Activated CD4-positive, alpha-beta memory T cell treated with anti-CD3 and anti-CD28 coated beads, Interleukin-2, amount 10 ng/mL, durations not matched to agents 7 days and 5 days (primary cell): ENCODE measurements at places on chromosomes 4 and X.

DNA sequence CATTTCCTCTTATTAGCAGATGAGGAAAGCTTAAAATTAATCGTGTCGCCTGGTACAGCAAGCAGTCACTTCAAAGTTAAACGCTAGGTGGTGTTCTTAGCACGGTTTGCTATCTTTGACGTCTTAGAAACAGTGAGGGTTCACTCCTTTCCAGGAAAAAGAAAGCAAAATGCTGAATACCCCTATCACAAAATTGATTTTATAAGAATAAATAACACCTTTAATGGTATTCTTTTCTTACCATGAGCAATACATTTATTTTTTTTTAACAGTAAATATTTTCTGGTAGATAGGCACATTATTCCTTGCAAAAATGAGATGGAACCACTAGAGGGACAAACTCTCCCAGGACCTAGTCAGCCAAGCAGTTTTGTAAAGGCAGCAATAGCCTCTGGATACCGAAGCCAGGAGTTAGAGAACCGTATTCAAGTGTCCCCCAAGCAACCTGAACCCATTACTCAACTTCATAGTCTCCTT lies 153.9 kb downstream of the KDR start:
- DNase-seq: no peak

- no peak for DNase-seq
Measured at GRCh38 chr4:181944527-181944926, 298.7 kb upstream of the TENM3 start.

- no peak for DNase-seq
Measured at GRCh38 chr4:156798438-156798837, 173.2 kb downstream of the PDGFC start.

- DNase-seq: no peak
Measured at GRCh38 chr4:69060651-69061308, 35.5 kb upstream of the UGT2B7 start.

DNA sequence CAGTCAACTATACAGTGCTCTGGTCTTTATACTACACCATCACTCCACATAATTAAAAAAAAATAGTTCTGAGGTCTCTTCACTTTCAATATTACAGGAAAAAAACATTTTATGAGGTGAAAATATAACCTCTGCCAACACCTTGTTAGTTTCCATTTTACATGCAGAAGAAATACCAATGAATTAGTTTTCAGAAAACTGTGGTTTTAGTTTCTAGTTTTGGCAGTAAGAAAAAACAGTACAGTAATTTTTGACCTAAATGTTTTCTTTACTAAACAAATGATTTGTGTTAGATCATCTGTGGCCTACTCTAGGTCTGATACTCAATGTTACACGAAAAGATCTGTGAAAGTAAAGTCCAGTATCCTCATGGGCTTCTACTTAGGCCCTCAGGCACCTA lies 10.0 kb downstream of the SULT1E1 start:
- DNase-seq: no peak

GRCh38 chr4:86896596-86896995 lies 4.4 kb upstream of the C4orf36 start:
- DNase-seq: no peak

- no peak for DNase-seq
Measured at GRCh38 chr4:128373628-128374027, 86.0 kb upstream of the PGRMC2 start.

GRCh38 chrX:102580891-102581290 lies 18.4 kb upstream of the ARMCX5 start:
- no peak for DNase-seq

DNA sequence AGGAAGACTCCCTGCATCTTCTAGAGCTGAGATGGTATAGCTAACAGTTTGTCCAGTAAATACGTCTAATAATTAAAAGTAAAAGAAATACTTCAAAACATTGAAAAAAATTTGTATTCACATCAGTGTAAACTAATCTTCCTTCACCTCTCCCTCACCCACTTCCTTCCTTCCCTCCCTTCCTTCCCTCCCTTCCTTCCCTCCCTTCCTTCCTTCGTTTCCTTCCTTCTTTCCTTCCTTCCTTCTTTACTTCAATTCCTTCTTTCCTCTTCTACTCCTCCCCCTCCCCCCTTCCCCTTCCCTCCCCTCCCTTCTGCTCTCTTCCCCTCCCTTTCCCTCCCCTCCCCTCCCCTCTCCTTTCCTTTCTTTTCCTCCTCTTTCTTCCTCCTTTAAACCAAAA lies 103.7 kb downstream of the POU4F2 start:
- no peak for DNase-seq

GRCh38 chrX:1928805-1929204 lies 313.9 kb downstream of the ASMT start:
- DNase-seq: no peak

DNA sequence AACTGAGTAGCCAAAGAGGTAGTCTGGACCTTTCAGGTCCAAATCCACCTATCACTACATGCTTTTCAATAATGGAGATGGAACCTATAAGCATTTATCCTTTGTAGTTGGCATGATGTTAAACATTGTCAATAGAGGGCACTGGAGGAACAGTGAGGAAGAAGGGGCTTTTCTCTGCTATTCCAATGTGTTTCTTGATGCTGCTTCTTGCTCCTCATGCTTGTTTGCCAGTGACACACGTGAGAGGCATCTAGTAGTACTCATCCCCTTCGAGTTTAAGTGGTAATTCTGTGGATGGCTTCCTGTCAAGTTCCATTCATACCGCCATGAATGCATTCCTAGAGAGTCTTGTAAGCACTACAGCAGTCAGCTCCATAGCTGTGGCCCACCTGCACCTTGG lies 84.0 kb downstream of the NAA11 start:
- no peak for DNase-seq

DNA sequence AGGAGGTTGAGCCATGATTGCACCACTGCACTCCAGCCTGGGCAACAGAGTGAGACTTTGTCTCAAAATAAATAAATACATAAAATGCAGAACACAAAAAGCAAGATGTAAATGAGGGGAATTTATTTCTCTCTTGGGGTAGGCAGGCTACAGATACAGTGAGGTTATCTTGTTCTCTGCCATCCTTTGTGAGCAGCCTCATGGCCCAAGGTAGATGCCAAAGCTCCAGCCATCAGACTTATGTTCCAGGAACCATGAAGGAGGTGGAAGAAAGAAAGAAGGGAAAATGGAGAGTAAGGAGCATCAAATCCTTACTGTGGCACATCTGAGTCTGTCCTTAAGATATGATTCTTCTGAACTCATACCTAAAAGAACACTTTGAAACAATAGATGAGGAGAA lies 11.1 kb downstream of the ARSH start:
- no peak for DNase-seq
